HCT116 (cell line): ENCODE measurements at places on chromosomes 5 and 9. TPM values are rescaled to one million over a fixed set of nuclear protein-coding genes. Genes with fewer than 3 reads are reported as not detected.

The ZNF483 gene
- 5.0 TPM for total RNA-seq

The NEURL1B gene
- total RNA-seq, result 5.8 TPM

The DMRTA1 gene
- total RNA-seq, result not detected

The RANBP17 gene
- 18.2 TPM for total RNA-seq

The ARPC5L gene
- 50.0 TPM for total RNA-seq

The ADAMTS16 gene
- 2.4 TPM for total RNA-seq

The GABRB2 gene
- not detected for total RNA-seq

The FGF18 gene
- total RNA-seq, result 0.96 TPM

The HTR4 gene
- total RNA-seq, result not detected

The SLC45A2 gene
- not detected for total RNA-seq

The PCSK1 gene
- total RNA-seq, result not detected

The ITK gene
- total RNA-seq, result 0.37 TPM

The KIAA1958 gene
- total RNA-seq, result 18.5 TPM

The TSLP gene
- total RNA-seq, result 0.34 TPM

DNA sequence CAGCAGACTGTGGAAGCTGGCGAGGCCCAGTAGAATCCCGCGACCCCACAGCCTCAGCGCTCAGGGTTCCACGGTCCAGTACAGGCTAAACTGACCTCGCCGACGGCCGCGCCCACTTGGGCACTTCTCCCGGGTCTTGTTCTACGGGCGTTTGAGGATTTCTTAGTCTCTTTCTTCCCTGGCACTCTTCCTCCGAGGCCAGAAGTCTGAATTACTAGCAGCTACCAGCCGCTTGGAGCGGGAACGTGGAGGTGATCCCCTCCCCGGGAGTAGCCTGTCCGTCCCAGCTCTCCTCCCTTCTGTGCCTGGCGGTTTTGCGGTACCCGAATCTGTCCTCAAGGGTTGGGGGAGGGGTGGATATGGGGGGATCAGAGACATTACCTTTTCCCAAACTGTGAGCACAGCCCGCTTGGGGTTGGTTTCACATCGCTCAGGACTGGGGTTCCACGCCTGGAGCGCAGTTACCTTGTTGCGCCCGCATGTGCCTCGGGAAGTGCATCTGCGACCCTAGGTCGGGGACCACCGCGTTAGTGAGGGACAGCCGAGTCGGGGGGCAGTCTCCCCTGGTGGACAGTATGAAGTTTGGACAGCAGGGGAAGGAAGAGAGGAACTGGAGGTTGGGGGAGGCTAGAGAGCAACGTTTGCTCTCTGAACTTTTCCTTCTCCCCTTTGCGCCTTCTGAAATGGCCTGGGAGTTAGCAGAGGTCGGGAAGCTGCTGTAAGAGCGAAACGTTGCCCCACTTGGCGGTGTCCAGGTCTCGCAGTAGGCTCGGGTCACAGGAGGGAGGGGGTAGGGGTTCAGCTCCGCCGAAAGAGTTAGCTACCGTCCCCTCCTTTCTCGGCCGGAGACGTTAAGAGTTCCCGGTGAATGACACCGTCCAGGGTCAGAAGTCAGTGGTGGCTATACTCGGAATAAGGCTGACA is 190.8 kb downstream of the MEF2C start:
- no peak overlapping the region for H3K27ac ChIP-seq
- DNase-seq, result no peak
- no peaks in the 10 kb centered on the region for H3K4me1 ChIP-seq

DNA sequence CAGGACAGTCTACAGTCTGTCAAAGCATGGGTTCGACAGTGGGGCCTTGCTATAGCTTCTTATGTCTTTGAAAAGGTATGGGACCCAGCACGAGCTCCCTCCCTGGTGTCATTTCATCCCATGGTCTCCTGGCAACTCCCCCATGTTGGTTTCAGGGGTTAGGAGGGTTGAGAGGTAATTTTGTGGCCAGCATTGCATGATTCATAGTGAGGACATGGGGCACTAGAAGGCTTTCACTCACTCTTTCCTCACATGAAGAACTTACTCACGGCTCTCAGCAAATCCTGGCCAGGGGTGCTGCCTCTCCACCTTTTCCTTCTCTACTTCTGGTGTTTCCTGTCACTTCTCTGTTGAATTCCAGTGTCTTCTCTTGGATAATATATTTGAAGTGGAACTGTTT is 134.7 kb upstream of the TNPO1 start:
- H3K36me3 ChIP-seq, result no peaks in the 10 kb centered on the region
- no peak overlapping the region for H3K27ac ChIP-seq
- DNase-seq, result no peak
- no peak overlapping the region for H3K4me3 ChIP-seq

GRCh38 chr5:99019254-99019653 is 90.4 kb upstream of the CHD1 start:
- H3K4me1 ChIP-seq, result peaks cover 23% of the 10 kb centered on the region
- no peak overlapping the region for H3K4me3 ChIP-seq
- no peaks in the 10 kb centered on the region for H3K27me3 ChIP-seq
- H3K27ac ChIP-seq, result no peak overlapping the region
- H3K36me3 ChIP-seq, result no peaks in the 10 kb centered on the region

DNA sequence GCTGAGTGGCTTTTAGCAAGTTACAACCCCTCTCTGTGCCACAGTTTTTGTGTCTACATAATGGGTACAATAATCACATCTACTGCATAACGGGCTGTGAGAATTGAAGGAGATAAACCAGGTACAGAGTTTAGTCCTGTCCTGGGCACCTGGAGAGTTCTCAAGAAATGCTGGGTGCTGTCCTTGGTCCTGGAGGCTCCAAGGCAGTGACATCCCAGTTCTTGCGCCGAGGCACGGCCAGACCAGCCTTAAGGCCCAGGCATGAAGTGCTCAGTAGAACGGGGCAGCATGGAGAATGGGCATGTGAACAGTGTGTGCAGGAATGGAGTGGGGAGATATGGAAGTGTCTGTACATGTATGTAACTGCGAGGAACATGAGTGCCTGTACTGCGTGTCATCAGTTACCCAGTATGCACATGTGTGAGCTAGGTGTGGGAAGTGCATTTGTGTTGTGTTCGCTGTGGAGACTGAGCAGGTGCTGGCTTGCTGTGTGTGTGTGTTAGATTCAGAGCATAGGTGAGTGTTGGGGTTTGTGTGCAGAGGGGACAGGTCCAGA is 6.3 kb upstream of the UNC5A start:
- no peak overlapping the region for H3K27ac ChIP-seq
- DNase-seq, result no peak
- no peaks in the 10 kb centered on the region for H3K36me3 ChIP-seq

DNA sequence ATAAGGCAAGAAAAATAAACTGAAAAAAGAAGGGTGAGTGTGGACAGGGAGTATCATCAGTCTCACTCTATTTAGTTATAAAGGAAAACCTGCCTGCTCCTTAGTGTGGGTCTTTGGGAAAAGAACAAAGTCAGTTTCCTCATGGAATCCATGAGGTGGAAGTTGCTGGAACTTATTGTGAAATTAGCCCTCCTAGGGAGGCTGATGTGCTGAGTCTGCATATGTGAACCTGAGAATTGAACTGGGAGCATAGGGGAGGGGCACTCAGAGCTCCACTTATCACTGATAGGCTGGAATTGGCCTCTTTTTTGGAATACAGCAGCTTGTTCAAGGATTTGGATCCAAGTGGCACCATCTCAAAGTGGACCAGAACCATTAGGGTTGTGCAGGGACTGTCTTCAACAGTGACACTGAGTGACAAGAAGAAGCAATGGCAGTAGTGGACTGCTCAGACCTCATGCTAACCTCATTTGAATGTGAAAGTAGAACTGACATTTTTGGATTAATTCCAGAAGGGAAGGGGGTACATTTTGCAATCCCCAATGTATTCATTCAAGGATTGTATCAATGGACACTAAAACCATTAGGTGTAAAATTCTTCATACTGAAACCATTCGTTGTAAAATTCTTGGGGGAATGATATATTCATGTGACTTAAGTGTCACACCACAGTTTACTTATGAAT is 103.6 kb upstream of the KLF9 start:
- H3K27me3 ChIP-seq, result no peaks in the 10 kb centered on the region
- no peak overlapping the region for H3K27ac ChIP-seq
- no peak overlapping the region for H3K4me3 ChIP-seq
- H3K36me3 ChIP-seq, result no peaks in the 10 kb centered on the region
- no peak for DNase-seq

DNA sequence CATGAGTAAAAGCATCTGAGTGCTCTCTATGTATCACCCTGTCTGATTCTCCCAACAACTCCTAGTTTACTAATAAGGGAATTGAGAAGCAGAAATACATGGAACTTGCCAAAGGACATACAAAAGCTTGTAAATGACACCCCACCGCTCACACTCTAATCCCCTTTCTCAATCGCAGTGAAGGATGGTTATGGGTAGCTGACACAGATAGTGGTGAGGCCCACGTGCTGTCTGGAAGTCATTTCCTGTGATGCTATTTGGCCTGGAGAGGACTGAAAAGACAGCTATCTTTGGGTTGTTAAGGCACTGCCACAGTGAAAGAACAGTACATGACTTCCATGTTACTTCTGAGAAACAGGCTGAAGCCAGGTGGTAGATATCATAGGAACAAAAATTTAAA is 117.0 kb downstream of the GLIS3 start:
- H3K4me1 ChIP-seq, result no peaks in the 10 kb centered on the region
- DNase-seq, result no peak
- no peak overlapping the region for H3K4me3 ChIP-seq
- H3K27me3 ChIP-seq, result no peaks in the 10 kb centered on the region
- H3K36me3 ChIP-seq, result no peaks in the 10 kb centered on the region

- no peaks in the 10 kb centered on the region for H3K4me1 ChIP-seq
- peaks cover 17% of the 10 kb centered on the region for H3K27me3 ChIP-seq
- H3K27ac ChIP-seq, result no peak overlapping the region
- no peak for DNase-seq
- H3K36me3 ChIP-seq, result no peaks in the 10 kb centered on the region
These were observed 11.0 kb downstream of the IGFBPL1 start for GRCh38 chr9:38413283-38413682.

DNA sequence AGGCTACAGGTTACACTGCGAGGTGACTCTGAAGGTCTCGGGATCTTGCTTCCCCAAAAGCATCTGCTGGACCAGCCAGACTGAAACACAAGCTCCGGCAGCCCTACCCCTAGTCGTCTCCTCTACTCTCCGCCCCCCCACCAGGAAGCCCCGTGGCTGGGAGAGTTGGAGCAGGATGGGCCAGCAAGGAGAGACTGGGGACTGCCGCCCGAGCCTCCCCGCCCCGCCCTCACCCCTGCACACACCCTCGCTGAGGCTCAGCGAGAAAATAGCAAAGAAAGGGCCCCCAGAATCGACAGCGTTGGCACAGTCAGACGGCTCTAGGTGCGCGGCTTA is 1.3 kb downstream of the TRIM7 start:
- no peaks in the 10 kb centered on the region for H3K36me3 ChIP-seq
- peak overlapping the region; percentile 70 for H3K4me3 ChIP-seq

- no peak overlapping the region for H3K4me3 ChIP-seq
- peaks cover 32% of the 10 kb centered on the region for H3K4me1 ChIP-seq
- no peak overlapping the region for H3K27ac ChIP-seq
- no peaks in the 10 kb centered on the region for H3K27me3 ChIP-seq
- no peak for DNase-seq
- H3K36me3 ChIP-seq, result peaks cover 19% of the 10 kb centered on the region
These were observed 28.4 kb upstream of the LTC4S start for GRCh38 chr5:179765400-179765799.

GRCh38 chr5:143311428-143311827 is 92.1 kb downstream of the NR3C1 start:
- no peak overlapping the region for H3K27ac ChIP-seq
- H3K4me3 ChIP-seq, result no peak overlapping the region
- no peaks in the 10 kb centered on the region for H3K4me1 ChIP-seq

DNA sequence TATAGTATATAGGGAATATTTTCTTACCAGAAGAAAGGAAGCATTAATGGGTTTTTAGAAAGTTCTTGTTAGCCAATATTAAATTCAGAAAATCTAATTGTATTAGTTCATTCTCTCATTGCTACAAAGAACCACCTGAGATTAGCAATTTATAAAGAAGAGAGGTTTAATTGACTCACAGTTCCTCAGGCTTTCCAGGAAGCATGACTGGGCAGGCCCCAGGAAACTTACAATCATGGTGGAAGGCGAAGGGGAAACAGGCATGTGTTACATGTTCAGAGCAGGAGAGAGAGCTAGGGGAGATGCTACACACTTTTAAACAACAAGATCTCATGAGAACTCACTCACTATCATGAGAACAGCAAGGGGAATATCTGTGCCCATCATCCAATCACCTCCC is 304.0 kb upstream of the CDH12 start:
- no peaks in the 10 kb centered on the region for H3K4me1 ChIP-seq
- H3K27me3 ChIP-seq, result no peaks in the 10 kb centered on the region
- H3K27ac ChIP-seq, result no peak overlapping the region
- H3K36me3 ChIP-seq, result no peaks in the 10 kb centered on the region
- no peak for DNase-seq

DNA sequence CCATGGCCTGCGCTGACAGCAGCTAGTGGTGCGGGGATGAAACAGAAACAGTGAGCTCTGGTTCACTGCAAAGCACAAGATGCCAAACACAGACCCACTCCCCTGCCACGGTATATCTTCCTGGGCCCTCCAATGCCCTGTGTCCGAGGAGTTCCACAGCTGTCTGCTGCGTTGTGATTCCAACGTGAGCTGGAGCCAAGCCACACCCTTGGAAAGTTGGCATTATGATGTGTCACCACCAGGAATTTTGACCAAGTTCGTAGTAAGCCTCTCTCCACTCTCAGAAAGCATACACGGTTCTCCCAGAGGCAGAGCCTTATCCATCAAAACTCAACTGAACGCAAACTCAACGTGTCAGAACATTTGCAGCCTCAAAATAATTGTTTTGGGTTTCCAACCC is 55.6 kb downstream of the MACROH2A1 start:
- H3K4me3 ChIP-seq, result no peak overlapping the region
- no peak for DNase-seq
- H3K27ac ChIP-seq, result no peak overlapping the region
- H3K4me1 ChIP-seq, result no peaks in the 10 kb centered on the region
- H3K36me3 ChIP-seq, result peaks cover 62% of the 10 kb centered on the region
- no peaks in the 10 kb centered on the region for H3K27me3 ChIP-seq

DNA sequence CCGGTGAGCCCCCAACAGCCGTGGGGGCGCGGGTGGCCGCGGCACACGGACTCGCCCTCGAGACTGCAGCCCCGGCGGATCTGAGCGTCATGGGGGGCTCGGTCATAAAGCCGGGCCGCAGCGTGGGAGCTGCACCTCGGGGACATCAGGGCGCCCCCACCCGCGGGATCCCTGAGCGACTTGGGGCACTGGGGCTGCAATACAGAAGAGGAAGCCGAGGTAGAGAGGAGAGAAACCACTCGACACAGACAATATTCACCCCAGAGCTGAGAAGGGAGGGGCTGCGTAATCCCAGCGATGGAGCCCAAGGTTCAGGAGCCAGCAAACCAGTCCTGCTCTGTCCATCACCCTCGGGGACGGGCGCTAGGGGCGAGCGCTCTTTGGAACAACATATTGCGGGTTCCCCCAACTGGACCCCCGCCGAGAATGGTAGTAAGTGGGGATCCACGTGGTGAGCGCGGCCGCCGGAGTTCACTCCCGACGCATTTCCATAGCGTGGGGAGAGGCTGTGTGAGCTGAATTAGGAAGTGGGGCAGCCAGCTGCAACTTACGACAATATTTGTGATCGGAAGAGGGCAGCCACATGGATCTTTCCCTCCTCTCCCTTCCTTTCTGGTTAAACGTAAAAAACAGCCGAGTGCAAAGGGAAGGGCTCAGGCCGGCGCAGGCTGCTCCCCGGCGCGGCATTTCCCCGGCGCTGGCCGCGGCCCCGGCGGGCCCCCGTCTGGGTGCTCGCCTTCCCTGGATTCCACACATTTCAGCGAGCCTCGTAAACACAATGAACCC is 9.9 kb downstream of the PTCH1 start:
- peak overlapping the region; percentile 84 for H3K27ac ChIP-seq
- H3K4me3 ChIP-seq, result peak overlapping the region; percentile 90
- no peak for DNase-seq

GRCh38 chr9:137227054-137227852 is at the start of gene RNF224:
TSS of gene RNF224 (plus strand) at chr9:137227502. CDS start at chr9:137228336, 834 bp downstream.
- peak within 1 kb of the TSS; percentile 14 for H3K4me3 ChIP-seq
- H3K4me1 ChIP-seq, result peaks cover 68% of the 10 kb centered on the region
- DNase-seq, result peak; percentile 71
- H3K27me3 ChIP-seq, result no peaks in the 10 kb centered on the region
- no peaks in the 10 kb centered on the region for H3K36me3 ChIP-seq
